ENCODE measurements at places on chromosomes 1 and 21. TPM values are rescaled to one million over a fixed set of nuclear protein-coding genes. Genes with fewer than 3 reads are reported as not detected.
A peak's percentile ranks its signal among the peaks of the same experiment; 100 is the strongest.

DNA sequence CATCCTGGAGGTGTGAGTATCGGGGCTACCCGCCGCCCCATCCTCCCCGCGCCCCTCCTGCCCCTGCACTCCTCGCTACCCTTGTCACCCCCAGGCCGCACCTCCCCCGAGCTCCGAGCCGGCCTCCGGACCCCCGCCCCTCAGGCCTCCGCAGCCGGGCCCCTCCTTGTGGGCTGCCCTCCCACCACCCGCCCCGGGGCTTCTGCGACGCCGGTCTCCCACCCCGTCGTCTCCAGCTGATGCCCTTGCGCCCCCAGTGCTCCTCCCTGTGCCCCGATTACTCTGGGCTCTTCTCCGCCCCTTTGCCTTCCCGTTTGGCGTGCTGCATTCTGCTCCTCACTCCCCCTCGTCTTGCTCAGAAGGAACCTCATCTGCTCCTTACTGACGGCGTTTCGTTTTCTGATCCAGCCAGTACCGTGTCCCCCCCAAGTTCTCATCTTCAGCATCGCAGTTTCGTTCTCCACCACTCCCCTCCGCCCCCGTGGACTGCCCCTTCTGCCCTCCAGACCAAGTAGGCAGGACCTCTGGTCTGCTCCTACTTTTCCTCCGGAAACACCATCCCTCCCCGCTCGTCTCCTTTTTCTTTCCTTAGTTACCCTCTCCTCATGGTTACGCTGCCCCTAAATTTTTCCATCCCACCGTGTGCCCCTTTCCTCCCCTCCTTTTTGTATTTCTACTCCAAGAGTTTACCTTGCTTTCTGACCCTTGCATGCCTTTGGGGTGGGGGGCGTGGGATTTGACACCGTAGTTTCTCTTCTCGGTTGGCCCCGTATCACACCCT, 841 bp downstream of the SNX27 start:
- peak; percentile 54 for DNase-seq

DNA sequence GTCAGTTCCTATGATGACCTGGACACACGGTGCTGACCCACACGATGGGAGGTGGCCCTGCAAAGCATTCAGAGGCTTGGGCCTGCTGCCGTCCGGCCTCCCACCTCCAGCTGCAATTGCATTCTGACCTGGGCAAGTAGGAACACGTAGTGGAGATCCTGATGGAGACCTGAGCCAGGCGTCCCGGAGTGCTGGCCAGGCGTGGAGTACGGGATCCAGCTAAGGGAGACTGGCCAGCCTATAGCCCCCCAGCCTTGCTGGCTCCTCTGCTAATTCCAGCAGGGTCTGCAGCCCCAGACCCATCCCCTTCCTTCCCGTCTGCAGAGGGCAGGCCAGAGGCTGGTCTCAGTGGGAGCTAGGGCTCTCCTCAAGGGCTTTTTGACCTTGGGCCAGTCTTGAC, 11.2 kb downstream of the CD46 start:
- DNase-seq = no peak

DNA sequence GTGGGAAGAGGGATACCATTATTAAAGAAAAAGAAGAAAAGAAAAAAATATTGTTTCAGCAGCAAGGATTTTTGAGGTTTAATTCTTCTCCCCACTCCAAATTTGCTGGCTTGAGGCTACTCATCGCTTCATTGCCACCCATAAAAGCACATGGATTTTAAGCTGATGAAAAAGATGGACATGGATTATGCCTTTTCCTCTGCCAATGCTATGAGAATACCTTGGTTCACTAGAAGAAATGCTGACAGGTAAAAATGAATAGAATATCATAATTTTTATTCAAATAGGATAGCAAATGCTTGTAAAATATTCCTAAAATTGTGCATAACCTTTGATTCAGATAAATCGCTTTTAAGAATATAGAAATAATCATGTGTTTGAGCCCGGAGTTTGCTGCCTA, 289.7 kb upstream of the DPYD start:
- no peak for DNase-seq

DNA sequence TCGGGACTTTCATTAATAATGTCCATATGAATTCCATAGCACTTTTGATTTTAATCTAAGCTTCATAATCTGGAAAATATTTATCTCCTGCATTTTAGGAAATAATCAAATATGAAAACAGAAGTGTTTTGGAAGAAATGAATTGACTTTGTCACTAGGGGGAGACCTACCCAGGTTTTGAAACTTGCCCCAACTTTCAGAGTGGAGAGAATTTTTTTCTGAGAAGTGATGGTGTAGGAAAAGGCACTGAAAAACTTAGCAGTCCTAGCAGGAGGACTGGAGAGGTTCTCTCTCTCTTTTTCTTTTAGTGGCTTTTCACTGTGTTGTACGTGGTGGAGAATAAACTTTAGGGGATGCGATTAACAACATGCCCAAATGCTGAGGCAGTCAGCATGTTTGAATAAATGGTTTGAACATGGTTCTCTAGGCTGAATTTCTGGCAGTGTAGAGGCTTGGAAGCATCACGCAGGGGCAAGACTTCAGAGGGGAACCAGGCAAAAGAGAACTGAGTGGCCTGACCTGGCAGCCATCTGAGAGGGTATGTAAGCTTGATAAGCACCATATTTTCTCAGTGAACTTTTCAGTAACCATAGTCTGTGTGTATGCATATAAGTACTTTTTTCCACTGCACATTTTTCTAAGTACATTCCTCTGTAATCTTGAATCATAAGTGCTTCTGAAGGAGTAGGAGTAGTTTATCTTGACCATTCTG, 68.3 kb upstream of the NEK7 start:
- DNase-seq = peak; percentile 68

- DNase-seq = no peak
Measured at GRCh38 chr21:42975886-42976608, 1.7 kb downstream of the PKNOX1 start.

DNA sequence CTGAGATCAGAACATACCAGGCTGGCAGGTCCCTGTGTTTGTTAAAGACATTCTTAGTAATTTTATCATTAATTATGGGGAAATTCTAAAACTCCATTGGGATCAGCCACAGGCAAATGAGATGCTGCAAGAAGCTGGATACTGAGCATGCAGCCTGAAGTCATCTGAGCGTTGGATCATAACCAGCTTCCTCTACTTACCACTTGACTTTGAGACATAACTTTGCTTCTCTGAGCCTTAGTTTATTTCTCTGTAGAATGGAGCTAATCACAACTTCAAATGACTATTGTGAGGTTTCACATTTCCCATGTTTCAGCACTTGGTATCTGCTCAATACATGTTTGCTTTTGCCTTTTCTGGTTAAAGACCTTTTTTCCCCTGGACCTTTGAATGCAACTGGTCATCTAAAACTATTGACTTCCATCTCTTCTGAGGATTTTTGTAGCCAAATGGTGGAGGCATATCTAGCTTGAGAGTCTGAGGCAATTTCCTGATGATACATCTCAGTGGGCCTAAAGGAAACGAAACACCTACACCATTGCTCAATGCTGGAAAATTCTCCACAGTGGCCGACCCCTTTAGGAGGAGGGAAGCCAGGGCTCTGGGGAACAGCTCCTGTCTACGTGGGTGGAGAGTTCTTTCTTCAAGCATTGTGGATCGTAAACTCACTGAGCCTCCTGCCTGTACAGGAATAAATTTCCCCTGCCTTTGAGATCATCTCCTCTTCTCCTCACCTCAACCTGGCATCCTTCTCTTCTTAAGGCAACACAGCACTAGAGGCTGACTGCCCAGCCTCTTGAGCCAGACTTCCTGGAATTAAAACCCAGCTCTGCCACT, 109.1 kb upstream of the HOOK1 start:
- no peak for DNase-seq

- no peak for DNase-seq
Measured at GRCh38 chr1:118136187-118136941, 48.7 kb downstream of the SPAG17 start.

- no peak for DNase-seq
Measured at GRCh38 chr1:116324411-116324810, 48.6 kb upstream of the ATP1A1 start.

DNA sequence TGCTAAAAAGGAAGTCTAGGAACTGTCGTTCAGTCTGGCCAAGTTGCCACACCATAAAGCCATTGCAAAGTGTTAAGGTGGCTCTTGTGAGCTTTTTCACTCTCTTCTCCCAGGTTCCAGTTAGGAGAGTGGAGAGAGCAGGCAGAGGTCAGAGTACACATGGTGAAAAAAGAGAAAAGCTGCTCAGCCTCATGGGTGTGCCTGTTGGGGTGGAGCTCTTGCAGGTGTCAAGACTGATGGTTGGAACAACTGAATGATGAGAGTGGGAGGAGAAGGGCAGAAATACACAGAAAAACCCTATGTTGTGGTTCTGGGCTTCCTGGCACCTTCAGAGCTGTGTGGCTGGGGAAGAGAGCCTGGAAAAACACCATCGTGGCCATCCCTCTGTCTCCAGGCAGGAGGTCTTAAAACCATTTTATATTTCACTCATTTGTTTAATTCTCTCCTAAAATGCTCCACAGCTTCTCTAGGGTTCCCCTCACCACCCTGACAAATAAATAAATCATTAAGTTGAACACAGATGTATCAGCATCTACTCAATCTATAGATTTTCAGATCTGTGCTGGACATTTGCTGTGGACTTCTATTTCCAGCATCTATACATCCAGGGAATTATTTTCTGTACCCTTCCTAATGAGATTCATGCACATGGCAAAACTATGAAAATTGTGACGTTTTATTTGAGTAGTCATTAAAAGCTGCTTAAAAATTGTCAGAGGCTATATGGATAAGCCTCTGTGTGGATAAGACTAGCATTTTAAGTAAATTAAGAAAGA, 17.5 kb downstream of the UBASH3A start:
- no peak for DNase-seq

- no peak for DNase-seq
Measured at GRCh38 chr1:245961137-245961540, 545.9 kb downstream of the SMYD3 start.

- DNase-seq = no peak
Measured at GRCh38 chr21:26079366-26079765, 91.2 kb downstream of the APP start.

DNA sequence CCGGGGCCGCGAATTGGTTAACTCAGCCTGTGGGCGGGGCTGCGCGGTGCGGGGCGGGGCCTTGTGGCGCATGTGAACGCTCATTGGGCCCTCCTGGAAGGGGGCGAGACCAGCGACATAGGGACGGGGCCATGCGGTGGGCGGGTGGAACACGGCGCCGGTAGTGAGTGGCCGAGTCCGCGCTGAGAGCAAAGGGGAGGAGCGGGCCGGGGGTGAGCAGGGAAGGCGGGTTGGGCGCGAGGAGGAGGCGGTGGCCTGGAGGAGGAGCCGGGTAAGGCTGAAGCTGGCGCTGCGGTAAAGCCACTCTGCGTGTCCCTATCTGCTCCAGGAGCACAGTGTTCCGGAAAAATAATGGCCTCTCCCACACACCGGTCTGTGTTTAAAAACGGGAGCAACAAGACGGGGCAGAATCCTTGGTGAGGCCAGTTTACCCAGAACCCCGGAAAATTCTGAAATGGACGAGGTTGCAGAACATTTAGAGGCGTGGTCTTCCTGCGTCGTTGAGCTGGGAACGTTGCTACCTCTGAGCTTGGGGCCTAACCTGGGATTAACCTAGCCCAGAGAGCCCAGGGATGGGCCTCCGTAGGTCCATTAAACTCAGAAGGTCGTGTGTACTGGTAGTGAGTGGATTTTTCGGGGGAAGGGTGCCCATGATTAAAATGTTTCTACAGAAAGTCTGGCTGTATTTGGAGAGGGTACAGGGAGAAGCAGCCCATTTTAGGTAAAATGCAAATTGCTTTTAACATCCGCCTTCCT, 532 bp upstream of the CTNNBIP1 start:
- peak; percentile 99 for DNase-seq

DNA sequence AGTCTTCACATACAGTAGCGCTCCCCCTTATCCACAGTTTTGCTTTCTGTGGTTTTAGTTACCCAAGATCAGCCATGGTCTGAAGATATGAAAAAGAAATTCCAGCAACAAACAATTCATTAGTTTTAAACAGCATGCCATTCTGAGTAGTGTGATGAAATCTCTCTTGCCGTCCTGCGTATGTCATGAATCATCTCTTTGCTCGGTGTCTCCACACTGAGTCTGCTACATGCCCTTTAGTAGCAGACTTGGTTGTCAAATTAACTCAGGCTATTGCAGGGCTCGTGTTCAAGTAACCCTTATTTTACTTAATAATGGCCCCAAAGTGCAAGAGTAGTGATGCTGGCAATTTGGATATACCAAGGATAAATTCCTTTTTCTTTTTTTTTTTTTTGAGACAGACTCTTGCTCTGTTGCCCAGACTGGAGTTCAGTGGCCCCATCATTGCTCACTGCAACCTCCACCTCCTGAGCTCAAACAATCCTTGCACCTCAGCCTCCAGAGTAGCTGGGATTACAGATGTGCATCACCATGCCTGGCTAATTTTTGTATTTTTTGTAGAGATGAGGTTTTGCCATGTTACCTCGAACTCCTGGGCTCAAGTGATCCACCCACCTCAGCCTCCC, 22.6 kb downstream of the PHACTR4 start:
- no peak for DNase-seq

GRCh38 chr1:31105646-31106045, 40.1 kb upstream of the PUM1 start:
- no peak for DNase-seq

DNA sequence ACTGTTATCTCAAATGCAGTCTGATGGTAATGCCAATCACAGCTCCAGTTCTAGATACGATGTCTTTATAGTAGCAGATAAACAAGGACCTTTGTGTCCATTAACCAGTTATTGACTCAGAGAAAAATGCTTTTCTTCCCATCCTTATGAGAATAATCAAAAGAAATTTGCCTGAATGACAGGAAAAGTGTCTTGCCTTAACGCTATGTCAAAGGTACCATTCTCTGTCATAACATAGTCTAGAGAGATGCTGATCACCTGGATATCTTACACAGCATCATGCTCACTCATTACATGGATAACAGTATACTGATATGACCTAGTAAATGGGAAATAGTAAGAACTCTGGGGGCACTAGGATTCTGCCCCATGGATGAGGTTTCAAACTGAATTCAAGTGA, 151.7 kb upstream of the NEGR1 start:
- DNase-seq = no peak

DNA sequence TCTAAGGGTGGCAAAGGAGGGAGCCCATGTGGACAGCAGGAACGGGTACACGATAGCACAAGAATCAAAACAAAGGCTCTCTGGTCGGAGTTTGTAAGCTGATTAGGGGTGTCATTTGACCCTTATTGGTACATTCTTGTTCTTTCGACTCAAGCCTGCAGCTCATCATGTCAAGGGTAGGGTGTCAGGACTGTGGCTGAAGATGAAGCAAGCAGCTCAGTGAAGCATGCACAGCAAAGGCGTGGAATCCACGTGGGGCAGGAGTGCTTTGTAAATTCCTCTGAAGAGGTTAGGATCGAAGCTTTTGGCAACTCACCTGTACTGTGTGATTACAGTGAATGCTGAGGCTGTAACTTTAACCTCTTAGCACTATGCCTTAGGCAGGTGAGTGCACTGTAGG, 4.7 kb upstream of the ABCB10 start:
- no peak for DNase-seq

GSTM5 gene
- total RNA-seq = 0.07 TPM

OR6F1 gene
- total RNA-seq = not detected

AMY2A gene
- not detected for total RNA-seq

APCS gene
- total RNA-seq = not detected

NCAM2 gene
- total RNA-seq = not detected

CLCA1 gene
- total RNA-seq = not detected

ASPM gene
- 1.9 TPM for total RNA-seq

LRRC8C gene
- 15.1 TPM for total RNA-seq

TCHH gene
- total RNA-seq = not detected

MTR gene
- total RNA-seq = 38.4 TPM

GUCA2B gene
- total RNA-seq = not detected

Data from natural killer cell (primary cell).